IMR-90 (cell line): ENCODE measurements at places on chromosomes 11 and 22. TPM values are rescaled to one million over a fixed set of nuclear protein-coding genes. Genes with fewer than 3 reads are reported as not detected.

Gene ADORA2A
- total RNA-seq: 0.28 and 0.36 TPM in 2 replicates

Gene KLHDC7B
- total RNA-seq: not detected in 2 replicates

Gene CDC42EP2
- total RNA-seq: 5.2 and 5.3 TPM in 2 replicates

Gene FJX1
- total RNA-seq: 8.1 and 8.4 TPM in 2 replicates

Gene PLAAT2
- not detected in 2 replicates for total RNA-seq

DNA sequence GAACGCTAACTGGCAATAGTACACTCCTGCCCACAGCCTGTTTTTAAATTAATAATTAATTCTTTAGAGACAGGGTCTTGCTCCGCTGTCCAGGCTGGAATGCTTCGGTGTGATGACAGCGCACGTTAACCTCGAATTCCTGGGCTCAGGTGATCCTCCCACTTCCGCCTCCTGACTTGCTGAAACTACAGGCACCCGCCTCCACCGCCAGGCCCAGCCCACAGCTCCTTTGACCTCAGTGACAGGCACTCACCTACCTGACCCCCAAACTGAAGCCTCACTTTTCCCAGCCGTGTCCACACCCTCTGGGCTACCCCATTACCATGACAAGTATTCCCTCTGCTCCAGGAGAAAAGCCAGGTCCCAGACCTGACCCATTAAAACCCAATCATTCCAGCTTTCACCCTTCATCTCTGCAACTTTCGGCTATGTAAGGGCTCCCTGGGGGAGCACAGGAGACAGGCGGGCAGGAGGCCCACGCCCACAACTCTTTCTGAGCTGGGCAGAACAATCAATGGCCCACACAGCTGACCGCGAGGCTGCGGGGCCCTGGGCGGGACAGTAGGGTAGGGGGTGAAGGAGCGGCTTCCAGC is 730 bp downstream of the LMNTD2 start:
- no peak overlapping the region; the same call in 1 of the 2 replicates for H3K27ac ChIP-seq
- peaks cover 40% of the 10 kb centered on the region for H3K27me3 ChIP-seq
- H3K4me3 ChIP-seq: peak overlapping the region; percentile 64
- H3K4me1 ChIP-seq: peaks cover 12% of the 10 kb centered on the region
- DNase-seq: no peak
- no peaks in the 10 kb centered on the region for H3K36me3 ChIP-seq

Gene VSIG10L2
- total RNA-seq: under 0.01 TPM in 1 of 2 replicates, not detected in the other

Gene SLC15A3
- total RNA-seq: 1.9 and 3.2 TPM in 2 replicates

DNA sequence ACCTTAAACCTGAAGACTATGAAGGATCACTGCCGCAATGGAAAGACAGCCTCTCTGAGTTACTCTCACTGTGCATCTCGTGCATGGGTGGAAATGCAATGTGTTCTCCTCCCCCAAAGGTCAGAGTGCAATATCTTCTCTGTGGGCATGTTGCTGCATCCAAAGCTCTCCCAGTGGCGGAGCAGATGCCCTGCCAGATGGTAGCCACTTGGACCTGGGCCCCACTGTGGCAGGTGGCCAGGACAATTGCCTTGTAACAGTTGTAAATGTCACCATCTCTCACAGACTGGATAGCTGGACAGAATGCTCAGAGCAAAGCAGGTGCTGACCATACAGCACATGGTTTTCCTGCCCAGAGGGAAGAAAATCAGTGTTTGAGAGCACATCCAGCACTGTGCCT is 542.0 kb downstream of the FAM181B start:
- no peaks in the 10 kb centered on the region for H3K4me1 ChIP-seq
- DNase-seq: no peak
- no peak overlapping the region for H3K27ac ChIP-seq
- no peaks in the 10 kb centered on the region for H3K36me3 ChIP-seq
- no peaks in the 10 kb centered on the region for H3K27me3 ChIP-seq

Gene SERPIND1
- not detected in 2 replicates for total RNA-seq

Gene P2RX6
- 0.56 and 0.90 TPM in 2 replicates for total RNA-seq

- H3K36me3 ChIP-seq: no peaks in the 10 kb centered on the region
- H3K4me1 ChIP-seq: no peaks in the 10 kb centered on the region
- DNase-seq: no peak
These were observed 859.3 kb downstream of the BRD1 start for GRCh38 chr22:48968201-48968959.

- H3K4me3 ChIP-seq: no peak overlapping the region; the same call in 1 of the 2 replicates
- H3K27ac ChIP-seq: peak overlapping the region; percentile 93; the same call in 1 of the 2 replicates
- no peaks in the 10 kb centered on the region for H3K27me3 ChIP-seq
- H3K36me3 ChIP-seq: peaks cover 20% of the 10 kb centered on the region
- DNase-seq: no peak
- H3K4me1 ChIP-seq: peaks cover 16% of the 10 kb centered on the region
These were observed 8.2 kb downstream of the REXO2 start for GRCh38 chr11:114447444-114447843.

- H3K27me3 ChIP-seq: no peaks in the 10 kb centered on the region
- H3K36me3 ChIP-seq: no peaks in the 10 kb centered on the region
- peak; percentile 93 for DNase-seq
These were observed 20.0 kb upstream of the CASP12 start for GRCh38 chr11:104918113-104918824.

DNA sequence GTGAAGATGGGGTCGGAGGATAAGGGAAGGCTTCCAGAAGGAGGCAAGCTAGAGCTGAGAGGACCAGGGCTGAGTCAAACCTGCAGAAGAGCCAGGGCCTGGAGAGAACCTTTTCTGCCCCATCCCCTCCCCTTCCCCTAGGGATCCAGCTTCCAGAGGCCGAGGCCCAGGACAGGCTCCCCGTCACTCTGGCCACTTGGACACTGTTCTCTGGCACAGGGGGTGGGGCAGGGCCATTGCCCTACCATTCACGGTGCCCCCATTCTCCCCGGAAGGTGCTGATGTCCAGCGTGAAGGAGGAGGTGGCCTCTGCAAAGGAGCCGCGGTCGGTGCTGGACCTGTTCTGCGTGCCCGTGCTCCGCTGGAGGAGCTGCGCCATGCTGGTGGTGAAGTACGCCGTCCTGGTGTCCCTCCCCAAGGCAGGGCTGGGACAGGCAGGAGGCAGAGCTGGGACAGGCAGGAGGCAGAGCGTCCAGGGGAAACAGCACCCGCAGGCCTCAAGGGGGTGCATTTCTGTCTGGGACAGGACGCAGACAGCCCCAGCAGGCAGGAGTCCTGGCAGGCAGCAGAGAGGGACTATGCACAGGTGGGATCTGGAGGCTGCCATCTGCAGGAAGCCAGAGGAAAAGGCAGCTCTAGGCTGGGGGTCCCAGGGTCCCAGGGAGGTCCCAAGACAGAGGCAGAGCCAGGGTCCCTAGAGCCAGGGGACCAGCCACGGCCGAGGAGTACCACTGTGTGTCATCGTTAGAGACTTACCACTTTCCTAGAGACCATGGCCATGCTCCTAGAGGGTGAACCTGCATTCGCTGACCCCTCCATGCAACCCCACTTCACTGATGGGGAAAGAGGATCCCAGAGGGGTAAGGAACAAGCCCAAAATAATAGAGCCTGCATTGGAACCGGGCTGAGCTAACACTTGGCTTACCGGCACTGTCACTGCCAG is 25.8 kb upstream of the SLC22A12 start:
- H3K27ac ChIP-seq: no peak overlapping the region
- H3K27me3 ChIP-seq: peaks cover 13% of the 10 kb centered on the region
- no peaks in the 10 kb centered on the region for H3K36me3 ChIP-seq
- H3K4me3 ChIP-seq: no peak overlapping the region

Gene CCDC81
- 5.6 and 6.5 TPM in 2 replicates for total RNA-seq

Gene SCGB1A1
- total RNA-seq: not detected in 2 replicates

Gene OR4C46
- not detected in 2 replicates for total RNA-seq

Gene OR56A1
- not detected in 2 replicates for total RNA-seq

Gene KCNJ4
- total RNA-seq: not detected in 2 replicates

DNA sequence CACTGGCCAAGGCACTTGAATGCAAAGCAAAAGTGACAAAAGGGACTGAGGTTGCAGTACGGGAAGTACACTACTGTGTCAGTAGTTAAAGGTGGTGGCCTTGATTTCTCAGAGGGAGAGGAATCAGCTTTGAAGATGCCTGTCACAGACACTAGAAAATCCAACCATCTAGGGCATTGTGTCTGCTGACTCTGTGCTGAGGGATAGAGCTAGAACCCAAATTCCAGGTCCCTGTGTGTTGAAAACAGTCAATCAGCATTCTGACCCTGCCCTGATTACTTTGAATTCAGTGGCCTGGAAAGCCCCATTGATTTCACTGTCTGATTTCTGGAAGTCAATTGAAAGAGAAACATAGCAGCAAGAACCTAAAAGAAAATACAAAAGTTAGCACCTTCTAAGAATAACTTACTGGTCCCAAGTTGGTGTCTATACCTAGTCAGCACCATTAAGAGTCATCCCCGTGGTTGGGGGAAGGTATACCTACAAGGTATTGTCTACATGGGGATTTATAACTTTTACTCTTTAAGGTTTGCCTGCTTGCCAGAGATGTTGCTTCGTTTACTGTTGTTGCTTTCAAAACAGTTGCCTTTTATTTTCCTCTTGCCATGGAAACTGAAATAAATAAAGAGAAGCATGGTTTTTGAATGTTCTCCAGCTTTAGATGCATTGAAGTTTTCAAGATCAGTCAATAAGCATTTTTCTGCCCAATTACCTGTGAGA is 97.3 kb downstream of the PDHX start:
- H3K27me3 ChIP-seq: no peaks in the 10 kb centered on the region
- H3K36me3 ChIP-seq: no peaks in the 10 kb centered on the region
- H3K4me1 ChIP-seq: peaks cover 34% of the 10 kb centered on the region
- DNase-seq: no peak
- H3K4me3 ChIP-seq: no peak overlapping the region
- peak overlapping the region; percentile 22; the same call in 1 of the 2 replicates for H3K27ac ChIP-seq

DNA sequence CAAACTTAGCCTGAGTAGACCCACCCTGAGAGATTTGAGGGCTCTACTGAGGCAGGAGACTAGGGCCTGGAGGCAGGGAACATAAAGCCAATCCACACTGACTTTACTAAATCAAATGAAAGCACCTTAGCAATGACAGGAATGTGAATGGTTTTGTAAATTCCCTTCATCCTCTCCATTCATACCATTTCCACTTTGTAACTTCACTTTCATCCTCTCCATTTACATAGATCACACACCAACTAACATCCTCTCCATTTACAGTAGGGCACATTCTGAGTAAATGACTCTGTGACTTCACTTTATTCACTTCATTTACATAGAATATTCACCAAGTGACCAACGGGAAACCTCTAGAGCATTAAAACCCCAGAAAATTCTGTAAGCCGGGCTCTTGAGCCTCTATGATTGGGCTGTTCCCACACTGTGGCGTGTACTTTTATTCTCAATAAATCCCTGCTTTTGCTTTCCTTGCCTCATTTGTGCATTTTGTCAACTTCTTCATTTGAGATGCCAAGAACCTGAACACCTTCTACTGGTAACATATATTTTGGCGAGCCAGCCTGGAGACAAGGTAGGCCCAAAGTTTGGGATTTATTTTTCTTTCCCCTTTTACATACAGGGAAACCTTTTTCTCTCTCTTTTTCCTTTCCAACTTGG is 82.9 kb downstream of the PIWIL4 start:
- no peak for DNase-seq
- H3K27ac ChIP-seq: peak overlapping the region; percentile 81; the same call in 1 of the 2 replicates
- H3K4me3 ChIP-seq: no peak overlapping the region
- H3K4me1 ChIP-seq: peaks cover 7% of the 10 kb centered on the region
- H3K36me3 ChIP-seq: no peaks in the 10 kb centered on the region

Gene QSER1
- 15.6 and 21.1 TPM in 2 replicates for total RNA-seq

DNA sequence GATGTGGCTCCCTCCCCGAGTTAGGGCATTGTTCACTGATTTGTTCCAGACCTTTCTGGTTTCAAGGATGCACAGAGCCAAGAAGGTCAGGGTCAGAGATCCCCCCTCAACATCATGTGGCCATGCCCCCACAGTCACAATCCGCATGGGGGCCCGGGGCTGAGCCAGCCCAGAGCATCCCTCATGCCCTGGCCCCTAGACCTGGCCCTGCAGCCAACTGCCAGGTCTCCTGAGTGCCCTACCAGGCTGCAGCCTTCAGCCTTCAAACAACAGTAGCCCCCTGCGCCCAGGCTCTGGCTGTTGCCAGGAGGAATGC is 142.4 kb downstream of the CRYBB2 start:
- H3K4me1 ChIP-seq: peaks cover 9% of the 10 kb centered on the region; the same call in 1 of the 2 replicates
- H3K4me3 ChIP-seq: no peak overlapping the region
- DNase-seq: no peak
- H3K36me3 ChIP-seq: peaks cover 27% of the 10 kb centered on the region
- H3K27me3 ChIP-seq: no peaks in the 10 kb centered on the region

DNA sequence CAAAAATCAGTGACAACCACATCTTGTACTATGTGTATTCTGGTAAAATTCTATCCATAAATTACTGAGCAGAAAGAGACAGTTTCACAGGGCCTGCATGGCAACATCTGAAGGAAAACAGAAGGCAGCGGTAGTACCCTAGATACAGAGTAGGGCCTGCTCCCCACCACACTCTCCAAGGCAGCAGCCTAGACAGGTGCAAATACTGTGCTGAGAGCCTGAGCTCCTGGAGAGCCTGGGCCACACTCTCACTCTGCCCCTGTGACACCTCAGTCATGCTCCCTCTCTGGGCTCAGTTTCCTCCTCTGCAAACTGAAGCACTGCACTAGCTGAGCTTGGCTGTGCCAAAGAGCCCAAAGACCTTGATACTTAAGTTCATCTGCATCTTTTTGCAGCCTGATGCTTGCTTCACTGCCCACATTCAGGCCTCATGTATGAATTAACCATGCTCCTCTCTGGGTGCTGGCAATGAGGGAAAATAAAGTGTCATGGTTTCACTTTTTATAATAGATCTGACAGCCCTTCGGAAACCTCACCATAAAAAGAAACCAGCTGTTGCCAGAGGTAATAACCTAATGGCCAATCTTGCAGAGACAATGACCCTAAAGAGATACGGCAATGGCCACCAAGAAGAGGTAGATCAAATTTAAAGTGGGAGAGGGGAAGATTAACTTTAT is 104.7 kb downstream of the PLEKHA7 start:
- H3K27me3 ChIP-seq: peaks cover 5% of the 10 kb centered on the region
- H3K27ac ChIP-seq: no peak overlapping the region
- no peak for DNase-seq
- H3K4me1 ChIP-seq: no peaks in the 10 kb centered on the region

DNA sequence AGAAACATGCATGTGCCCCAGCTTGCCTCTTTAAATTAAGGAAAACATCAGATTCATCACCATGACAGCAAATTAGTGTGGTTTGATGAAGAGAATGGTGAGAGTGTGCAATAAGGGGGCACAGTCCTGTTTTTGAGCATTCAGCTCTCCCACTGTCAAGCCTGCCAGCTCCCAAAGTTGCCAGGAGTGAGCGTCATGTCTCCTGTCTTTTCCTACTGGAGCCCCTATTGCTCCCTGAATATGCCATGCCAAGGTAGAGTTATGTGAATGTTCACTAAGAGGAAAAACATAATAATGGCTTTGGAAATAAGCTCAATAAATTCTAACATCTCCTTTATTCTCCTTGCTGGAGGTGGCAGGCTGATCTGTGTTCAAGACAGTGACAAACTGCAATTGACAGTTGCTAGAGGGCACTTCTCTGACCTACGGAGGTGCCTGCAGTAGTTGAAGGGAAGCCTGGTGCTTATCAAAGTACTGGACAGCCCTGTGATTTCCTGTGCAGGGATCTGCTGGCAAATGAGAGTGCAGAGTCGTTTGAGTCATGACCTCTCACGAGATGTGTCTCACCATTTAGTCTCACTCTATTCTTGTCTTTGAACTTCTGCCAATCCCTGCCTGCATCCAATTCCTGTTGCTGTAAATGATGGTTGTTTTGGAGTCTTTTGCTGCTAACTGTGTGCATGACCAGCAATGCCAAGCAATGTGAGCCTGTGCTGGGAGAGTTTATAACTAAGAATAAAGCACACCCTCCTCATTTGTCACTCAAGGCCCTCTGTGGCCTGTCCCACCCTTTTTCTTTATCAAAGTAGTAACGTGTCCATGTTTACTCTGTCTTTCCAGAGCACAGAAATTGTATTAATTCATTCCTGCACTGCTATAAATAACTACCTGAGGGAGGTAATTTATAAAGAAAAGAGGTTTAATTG is 34.8 kb downstream of the MRGPRX2 start:
- no peak overlapping the region for H3K4me3 ChIP-seq
- H3K4me1 ChIP-seq: no peaks in the 10 kb centered on the region
- peak; percentile 1 for DNase-seq
- H3K36me3 ChIP-seq: no peaks in the 10 kb centered on the region
- no peaks in the 10 kb centered on the region; the same call in 1 of the 2 replicates for H3K27me3 ChIP-seq

Gene PIWIL4
- total RNA-seq: 0.56 and 0.72 TPM in 2 replicates
